Glomerular endothelial cell (primary cell): ENCODE measurements at places on chromosomes 2 and 18.

DNA sequence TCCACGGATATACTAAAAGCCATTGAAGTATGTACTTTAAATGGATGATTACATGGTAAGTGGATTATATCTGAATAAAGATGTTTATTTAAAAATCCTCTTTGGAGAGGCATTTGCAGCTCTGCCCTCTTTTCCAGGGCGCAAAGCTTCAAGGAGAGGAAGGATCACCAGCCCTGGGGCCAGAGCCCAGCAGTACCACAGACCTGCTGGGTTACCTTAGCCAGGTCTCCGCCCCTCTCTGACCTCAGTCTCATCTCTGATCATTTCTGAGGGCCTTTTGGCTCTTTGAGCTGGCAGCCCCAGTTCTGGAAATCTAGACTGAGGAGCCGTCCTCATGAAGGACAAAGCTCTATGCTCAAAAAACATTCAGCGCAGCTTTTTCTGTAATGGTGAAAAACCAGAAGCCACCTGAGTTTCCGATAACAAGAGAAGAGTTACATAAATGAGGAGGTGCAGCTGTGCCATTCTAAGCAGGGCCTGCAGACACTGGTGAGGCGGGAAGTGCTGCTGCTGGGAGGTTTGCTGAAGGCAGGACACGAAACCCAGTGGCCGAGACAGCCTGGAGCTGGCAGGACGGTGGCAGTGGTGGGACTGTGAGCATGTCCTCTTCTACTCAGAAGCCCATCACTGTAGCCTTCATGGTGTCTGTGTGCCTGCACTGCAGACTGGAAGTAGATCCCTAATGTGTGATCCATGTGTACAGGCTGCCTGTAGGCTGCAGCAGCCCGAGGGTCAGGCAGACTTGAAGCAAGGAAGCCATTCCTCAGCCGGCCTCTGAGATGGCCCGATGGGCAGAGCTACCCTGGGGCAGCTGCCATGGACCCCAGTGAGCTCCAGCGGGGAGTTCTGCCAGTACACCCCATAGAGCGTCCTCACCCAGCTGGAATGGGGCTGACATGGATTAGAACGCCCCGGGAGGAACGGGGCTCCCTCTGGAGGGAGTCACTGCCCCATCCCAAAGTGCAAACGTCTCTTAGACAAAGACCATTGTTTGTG is 27.7 kb downstream of the ADRA2B start:
- DNase-seq = no peak

DNA sequence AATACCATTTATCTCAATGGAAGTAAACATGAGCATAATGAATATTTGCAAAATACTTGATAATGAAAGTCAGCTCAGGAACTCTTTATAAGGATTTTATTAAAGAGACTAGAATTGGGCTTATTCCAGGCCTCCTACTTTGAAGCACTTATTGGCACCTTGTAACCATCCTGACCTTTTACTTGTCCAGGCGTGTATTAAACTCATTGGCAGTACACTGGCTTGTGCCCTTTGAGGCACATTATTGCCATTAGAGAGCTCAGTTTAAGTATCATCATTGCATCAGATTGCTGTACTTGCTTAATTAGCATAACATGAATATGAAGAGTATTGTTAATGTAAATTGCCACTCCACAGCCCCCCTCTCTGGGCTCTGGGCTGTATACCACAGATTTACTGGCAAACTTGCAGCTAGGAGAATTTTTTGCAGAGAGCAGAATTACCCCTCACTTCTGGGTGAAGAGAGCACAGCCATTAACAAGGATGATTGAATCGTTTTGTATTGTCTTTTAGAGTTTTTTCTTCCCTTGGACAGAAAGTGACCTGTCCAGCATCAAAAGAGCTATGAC is 72.5 kb downstream of the XIRP2 start:
- no peak for DNase-seq

- DNase-seq = no peak
Measured at GRCh38 chr18:63302220-63302619, 17.3 kb downstream of the BCL2 start.

DNA sequence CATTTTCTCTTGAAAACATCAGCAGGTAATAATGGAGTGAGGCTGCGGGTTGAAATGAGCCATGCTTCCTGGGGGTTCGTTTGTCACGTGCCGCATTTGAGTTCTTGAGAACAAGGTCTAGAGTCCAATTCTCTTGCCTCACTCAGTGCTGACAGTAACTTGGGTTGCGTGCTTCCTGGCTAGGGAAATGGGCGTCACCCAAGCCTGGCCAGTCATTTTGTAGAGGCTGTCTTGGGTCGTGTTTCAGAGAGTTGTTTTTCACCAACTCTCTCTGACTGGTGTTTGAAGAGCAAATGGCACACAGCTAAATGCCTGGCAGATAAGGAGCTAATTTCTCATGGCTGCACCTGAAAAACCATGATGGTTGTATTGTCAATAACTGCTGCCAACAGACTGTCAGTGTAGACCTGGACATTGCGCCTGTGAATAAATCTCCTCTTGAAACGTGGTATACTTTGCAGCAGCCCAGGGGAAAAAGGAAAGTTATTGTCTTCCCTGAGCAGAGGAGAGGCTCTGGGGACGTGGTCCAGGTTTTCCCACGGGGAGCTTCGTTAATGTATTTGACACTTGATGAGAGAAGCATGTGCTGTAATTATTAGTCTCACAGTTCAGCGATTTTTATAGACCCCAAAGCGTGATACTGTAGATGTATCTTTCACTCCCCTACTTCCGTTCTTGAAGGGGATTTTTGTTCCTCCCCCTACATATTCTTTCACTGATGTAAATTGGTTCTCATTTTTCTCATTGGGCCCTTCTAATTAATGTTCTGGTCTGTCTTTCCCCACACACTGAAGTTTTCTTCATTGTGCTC is 196.0 kb downstream of the FHOD3 start:
- DNase-seq = no peak

DNA sequence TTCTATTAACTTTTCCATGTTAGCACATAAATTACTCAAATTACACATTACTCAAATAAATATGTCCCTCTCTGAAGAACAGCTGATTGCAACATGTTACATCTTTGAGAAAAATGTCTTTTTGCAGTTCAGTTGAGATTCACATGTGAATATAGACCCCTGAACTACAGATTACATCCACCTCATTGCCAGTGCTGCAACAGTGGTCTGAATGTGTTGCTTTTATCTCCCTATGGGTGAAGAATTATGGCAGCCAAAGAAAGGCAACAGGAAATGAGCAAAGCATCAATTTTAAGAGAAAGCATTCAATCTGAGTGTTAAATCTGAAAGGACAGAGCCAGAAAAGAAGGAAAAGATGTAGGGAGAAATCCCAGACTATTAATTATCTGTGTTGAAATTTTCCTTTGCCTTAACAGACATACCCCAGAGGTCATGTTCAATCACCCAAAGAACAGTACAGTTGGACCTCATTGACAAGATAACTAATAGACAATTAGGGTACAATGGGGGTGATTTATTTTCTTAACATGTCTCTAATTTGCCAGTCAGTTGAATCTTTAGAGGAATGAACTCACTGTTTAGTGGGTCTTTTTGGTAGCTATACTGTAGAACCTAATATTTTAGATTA is 620.2 kb downstream of the CPS1 start:
- no peak for DNase-seq

- DNase-seq = no peak
Measured at GRCh38 chr18:10046178-10046807, 132.5 kb downstream of the VAPA start.

GRCh38 chr2:98487806-98488189 is 43.1 kb downstream of the INPP4A start:
- DNase-seq = no peak

GRCh38 chr2:219314804-219315468 is 5.7 kb upstream of the PTPRN start:
- no peak for DNase-seq

DNA sequence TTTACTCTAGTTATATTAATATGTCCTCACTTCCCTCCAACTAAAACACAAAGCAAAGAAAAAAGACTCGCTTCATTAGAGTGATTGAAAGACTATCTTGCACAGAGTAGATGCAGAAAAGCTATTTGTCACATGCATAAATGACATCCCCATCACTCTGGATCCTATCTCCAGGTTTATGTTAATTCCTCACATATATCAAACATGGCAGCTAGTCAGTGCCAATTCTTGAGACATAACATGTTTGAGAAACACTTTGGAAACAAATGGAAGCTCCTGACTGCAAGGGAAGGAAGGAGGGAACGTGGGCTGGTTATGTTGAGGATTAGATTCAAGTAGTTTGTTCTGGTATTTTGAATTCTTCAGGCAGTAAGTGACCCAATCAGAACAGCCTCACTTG is 89.8 kb upstream of the BCL2L11 start:
- no peak for DNase-seq

DNA sequence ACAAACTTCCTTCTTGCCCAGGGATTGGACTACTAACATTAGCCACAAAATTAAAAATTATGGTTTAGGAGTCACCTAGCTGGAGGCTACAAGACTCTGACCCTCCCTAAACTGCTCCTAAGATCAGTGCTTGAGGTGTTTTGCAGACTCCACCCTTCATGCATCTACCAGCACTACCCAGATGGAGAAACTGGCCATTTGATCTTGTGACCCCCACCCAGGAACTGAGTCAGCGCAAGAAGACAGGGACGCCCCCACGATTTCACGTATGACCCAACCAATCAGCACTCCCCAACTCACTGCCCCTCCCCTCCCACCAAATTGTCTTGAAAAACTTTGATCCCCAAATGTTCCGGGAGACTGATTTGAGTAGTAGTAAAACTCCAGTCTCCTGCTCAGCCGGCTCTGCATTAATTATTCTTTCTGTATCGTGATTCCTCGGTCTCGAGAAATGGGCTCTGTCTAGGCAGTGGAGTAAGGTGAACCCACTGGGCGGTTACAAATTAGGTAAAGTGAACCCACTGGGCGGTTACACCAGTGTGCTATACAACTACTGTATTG is 40.1 kb upstream of the CCDC88A start:
- DNase-seq = no peak

GRCh38 chr2:34747643-34748042 is 1148.5 kb upstream of the FAM98A start:
- DNase-seq = no peak

GRCh38 chr2:189933041-189933440 is 129.5 kb downstream of the MSTN start:
- no peak for DNase-seq

GRCh38 chr2:118010473-118010872 is 3.4 kb downstream of the CCDC93 start:
- DNase-seq = no peak

DNA sequence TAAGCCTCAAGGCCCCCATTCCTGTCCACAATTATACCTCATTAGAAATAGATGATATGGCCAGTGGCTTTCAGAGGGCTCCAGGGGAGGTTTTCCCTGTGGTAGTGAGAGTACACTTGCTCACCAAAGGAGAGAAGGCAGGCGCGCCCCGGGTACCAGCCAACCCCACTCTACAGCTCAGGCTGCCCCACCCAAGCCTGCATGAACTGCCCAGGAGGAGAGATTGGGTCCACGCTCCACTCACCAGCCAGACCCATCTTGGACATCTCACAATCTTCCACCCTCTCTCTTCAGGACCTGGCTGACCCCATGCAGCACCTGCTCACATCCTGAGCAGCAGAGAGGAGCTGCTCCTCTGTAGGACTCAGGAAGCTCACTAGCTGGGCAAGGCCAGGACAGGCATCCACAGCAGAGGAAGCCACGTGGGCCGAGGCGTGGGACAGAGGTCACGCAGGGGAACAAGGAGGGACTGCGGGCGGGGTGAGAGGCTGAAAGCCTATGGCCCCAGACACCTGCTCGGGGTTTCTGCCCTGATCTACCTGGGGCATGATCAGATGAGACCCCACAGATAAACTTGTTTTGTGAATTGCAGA is 53.9 kb upstream of the GLI2 start:
- DNase-seq = no peak
